Stimulated activated CD4-positive, alpha-beta T cell treated with anti-CD3 and anti-CD28 coated beads, Interleukin-15, amount 100 ng/mL, for 48 hours (primary cell): ENCODE measurements at places on chromosomes 16 and 17.

DNA sequence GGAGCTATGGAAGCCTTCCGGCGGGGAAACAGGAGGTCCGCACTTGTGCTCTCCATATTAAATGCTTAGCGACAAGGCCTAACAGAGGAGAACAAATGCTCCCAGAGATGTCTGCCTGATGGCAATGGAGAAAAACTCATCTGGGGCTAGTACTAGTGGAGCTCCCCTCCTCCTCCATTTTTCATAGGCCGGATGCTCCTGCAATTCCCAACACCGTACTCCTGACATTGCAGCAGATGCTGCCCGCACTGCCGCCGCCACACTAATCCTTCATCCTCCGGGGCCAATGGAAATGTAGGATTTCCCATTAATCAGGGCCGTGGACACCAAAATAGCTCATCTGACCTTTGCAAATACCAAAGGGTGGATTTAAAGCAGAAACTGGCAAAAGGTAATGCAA, 27.5 kb downstream of the TOM1L2 start:
- DNase-seq, result no peak

- no peak for DNase-seq
Observed at GRCh38 chr16:29972992-29973383, 680 bp upstream of the TAOK2 start.

- no peak for DNase-seq
Observed at GRCh38 chr16:53064081-53064578, 9.3 kb downstream of the CHD9 start.

DNA sequence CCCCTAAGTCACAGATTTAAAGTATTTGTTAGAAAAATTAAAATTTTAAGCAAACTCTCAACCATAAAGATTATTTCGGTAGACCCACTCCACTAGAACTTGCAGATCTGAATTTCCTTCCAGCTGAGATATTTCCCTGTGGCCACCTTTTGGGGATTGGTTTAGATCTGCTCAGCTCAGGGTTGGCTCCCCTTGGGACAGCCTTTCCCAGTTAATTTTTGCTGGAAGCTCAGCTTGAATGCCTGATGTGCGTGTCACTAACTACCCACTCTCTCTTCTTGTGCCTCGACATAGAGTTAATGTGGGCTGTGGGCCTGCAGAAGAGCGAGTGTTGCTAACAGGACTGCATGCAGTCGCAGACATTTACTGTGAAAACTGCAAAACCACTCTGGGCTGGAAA, 57.6 kb downstream of the YPEL2 start:
- DNase-seq, result no peak

GRCh38 chr17:49162866-49163265, 30.3 kb downstream of the B4GALNT2 start:
- no peak for DNase-seq

- no peak for DNase-seq
Observed at GRCh38 chr16:3759736-3760135, 42.4 kb upstream of the TRAP1 start.

- no peak for DNase-seq
Observed at GRCh38 chr17:15882058-15882720, 62.7 kb upstream of the ADORA2B start.

DNA sequence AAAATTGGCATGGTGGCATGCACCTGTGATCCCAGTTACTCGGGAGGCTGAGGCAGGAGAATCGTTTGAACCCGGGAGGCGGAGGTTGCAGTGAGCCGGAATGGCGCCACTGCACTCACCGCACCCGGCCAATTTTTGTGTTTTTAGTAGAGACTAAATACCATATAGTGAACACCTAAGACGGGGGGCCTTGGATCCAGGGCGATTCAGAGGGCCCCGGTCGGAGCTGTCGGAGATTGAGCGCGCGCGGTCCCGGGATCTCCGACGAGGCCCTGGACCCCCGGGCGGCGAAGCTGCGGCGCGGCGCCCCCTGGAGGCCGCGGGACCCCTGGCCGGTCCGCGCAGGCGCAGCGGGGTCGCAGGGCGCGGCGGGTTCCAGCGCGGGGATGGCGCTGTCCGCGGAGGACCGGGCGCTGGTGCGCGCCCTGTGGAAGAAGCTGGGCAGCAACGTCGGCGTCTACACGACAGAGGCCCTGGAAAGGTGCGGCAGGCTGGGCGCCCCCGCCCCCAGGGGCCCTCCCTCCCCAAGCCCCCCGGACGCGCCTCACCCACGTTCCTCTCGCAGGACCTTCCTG, at the start of gene HBQ1:
TSS of gene HBQ1 (plus strand) at position 359 of the 575 bp plus-strand sequence. CDS start at position 387, 28 bp downstream.
- DNase-seq, result peak; percentile 39

- DNase-seq, result no peak
Observed at GRCh38 chr16:424033-424622, 1.3 kb upstream of the RAB11FIP3 start.

GRCh38 chr17:7893187-7893880, 4.7 kb downstream of the CHD3 start:
- DNase-seq, result no peak

DNA sequence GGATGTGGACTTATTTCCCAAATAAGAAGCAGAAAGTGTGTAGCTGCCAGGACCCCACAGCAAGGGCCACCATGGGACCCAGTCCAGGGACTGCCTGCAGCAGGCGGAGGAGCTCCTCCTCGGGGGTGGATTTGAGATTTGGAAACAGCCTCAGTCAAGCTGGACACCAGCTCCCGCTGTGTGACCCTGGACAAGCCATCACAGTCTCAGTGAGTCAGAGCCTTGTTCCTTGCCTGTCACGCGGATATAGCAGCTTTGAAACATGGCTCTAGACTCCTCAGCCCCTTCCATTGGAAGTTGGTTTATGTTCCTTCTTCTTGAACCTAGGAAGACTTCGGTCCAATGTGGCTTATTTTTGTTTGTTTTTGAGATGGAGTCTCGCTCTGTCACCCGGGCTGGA, 12.5 kb upstream of the DPEP1 start:
- no peak for DNase-seq

DNA sequence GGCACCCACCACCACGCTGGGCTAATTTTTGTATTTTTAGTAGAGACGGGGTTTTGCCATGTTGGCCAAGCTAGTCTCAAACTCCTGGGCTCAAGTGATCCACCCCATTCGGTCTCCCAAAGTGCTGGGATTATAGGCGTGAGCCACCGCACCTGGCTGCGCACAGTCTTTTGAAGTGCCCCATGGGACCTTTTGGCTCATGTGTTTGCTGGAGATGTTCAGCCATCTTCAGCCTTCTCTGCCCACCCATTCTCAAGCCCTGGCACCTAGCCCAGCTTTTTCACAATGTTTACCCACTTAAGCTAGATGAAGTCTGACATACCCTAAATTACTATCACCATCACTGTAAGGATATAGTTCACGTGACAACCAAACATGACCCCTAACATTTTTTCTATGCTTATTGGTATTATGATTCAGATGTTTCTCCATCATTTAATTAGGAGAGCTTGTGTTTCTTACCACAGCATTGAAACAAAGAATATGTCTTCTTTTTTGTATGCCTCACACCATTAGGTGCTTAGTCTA, 32.3 kb downstream of the PECAM1 start:
- DNase-seq, result no peak

GRCh38 chr17:57608369-57609124, 136.6 kb downstream of the CCDC182 start:
- no peak for DNase-seq

DNA sequence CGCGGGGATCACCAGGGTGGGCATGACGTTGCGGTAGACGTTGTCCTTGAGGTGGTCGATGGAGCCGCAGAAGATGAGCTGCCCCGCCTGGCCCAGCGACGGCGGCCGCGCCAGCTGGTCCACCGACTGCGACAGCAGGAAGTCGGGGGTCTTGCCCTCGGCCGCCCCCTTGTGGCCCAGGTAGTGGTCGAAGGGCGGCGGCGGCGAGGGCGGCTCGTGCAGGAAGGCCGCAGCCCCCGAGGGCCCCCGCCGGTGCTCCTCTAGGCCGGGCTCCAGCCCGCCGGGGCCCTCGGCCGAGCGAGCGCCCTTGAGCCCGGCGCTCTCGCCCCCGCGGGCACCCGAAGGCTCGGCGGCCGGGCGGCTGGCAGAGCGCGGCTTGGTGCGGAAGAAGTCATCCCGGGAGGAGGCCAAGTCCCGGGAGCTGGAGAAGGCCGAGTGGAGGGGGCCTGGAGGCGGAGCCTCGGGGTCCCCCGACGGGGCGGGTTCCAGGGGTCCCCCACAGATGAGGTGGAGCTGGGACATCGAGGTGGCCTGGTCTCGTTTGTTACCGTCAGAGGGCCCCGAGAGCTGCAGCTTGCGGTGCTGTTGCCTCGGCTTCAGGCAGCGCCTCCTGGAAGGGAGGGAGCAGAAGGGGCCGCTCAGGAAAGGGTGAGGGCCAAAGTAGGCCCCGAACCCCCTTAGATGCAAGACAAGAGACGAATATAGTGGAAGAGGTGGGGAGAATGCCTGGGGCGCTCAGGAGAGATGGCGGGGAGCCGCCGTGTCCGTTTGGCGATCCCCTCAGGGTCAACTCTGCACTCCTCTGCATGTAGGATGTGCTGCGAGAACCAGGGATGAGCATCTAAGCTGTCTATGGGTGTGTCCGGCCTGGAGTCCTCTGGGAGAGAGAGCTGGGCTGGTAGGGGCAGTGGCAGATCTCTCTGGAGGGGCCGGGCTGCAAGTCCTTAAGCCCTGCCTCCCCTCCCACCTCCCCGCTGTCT, 8.8 kb downstream of the FAM171A2 start:
- DNase-seq, result no peak

GRCh38 chr17:11704041-11704440, 105.8 kb downstream of the DNAH9 start:
- DNase-seq, result no peak

DNA sequence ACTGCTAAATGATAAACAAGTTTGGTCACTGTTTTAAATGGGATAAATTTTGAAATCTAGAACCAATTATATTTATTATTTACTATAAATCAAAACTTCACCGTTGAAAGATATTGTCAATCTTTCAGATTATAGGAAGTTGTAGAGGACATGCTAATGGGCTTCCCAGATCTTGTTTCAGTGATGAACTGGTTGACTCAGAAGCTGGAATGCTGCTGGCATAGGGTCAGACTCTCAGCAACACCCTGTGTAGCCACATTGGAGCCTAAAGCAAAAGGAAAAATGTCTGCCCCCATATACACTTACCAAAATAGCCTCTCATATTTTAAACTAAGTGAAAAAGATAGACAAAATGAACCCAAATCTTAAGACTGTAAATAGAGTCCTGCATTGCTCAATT, 916.9 kb upstream of the SOX9 start:
- no peak for DNase-seq
